ENCODE measurements at places on chromosomes 3 and 15.

DNA sequence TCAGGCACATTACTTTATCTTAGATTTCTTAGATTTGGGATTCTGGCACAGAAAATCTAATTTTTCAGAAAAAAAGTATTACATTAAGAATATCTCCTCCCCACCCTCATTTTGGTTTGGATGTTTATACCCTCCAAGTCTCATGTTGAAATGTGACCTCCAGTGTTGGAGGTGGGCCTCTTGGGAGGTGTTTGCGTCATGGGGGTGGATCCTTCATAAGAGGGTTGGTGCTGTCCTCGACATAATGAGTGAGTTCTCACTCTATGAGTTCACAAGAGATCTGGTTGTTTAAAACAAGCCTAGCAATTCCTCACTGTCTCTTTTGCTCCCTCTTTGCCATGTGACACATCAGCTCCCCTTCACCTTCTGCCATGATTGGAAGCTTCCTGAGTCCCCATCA lies 45.6 kb upstream of the WWTR1 start:
- DNase-seq: no peak

GRCh38 chr3:136141891-136142290 lies 54.2 kb downstream of the MSL2 start:
- peak; percentile 39 for DNase-seq

GRCh38 chr15:53434174-53434678 lies 325.2 kb downstream of the WDR72 start:
- no peak for DNase-seq

GRCh38 chr3:32857921-32858320 lies 40.1 kb downstream of the TRIM71 start:
- DNase-seq: no peak

DNA sequence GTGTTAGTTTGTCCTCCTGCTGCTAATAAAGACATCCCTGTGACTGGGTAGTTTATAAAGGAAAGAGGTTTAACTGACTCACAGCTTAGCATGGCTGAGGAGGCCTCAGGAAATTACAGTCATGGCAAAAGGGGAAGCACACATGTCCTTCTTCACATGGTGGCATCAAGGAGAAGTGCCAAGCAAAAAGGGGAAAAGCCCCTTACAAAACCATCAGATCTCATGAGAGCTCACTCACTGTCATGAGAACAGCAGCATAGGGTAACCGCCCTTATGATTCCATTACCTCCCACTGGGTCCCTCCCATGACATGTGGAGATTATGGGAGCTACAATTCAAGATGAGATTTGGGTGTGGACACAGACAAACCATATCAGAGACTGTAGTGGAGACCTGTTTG lies 27.0 kb downstream of the TM2D3 start:
- DNase-seq: no peak

- DNase-seq: no peak
Observed at GRCh38 chr3:194313560-194314387, 37.4 kb downstream of the CPN2 start.
